ENCODE measurements at places on chromosomes 11 and 22.

DNA sequence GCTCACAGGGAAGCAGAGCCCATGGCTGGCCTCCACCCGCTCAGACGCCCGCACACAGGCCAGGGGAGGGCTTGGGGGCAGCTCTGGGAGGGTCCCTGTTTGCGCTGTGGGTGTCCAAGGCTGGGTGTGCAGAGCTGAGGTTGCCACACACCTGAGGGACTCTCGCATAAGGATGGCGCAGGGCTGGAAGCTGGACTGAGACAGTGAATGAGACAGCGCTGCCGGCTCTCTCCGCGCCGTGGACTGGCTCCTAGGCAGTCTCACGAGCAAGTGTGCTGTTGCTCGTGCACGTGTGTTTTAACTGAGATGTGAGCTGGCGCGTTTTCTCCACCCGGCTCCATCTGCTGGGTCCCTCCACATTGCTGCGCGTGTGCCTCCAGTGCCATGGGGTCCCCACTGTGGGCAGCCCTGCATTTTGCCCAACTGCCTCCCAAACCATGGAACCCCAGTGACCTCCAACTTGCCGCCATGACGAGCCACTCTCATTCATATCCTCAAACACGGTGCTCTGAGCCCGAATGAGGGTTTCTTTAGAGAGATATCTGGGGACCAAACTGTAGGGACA is 4.2 kb upstream of the BID start:
- DNase-seq = no peak

GRCh38 chr11:19646921-19647320 is 65.7 kb upstream of the NAV2 start:
- DNase-seq = peak; percentile 46

- DNase-seq = no peak
These were observed 21.5 kb downstream of the SHISAL1 start for GRCh38 chr22:44291265-44291664.

GRCh38 chr11:108632041-108632704 is 32.7 kb upstream of the DDX10 start:
- DNase-seq = peak; percentile 24

DNA sequence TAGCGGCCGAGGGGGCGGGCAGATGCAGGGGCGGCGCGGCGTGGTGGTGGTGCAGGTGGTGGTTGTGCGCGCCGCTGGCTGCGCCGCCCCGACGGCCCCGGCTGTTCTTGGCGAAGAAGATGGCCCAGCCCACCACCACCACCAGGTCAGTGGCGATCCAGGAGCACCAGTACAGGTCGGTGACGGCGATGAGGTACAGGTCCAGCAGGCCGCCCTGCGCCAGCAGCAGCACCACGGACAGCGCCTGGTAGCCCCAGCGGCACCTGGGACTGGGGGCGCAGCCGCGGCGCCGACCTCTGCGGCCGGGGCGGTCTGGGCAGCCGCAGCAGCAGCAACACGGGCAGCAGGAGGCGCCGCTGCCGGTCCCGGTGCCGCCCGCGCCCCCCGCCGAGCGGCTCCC is 879 bp downstream of the TMEM121B start:
- peak; percentile 71 for DNase-seq

- DNase-seq = no peak
These were observed 7.5 kb downstream of the TMEM151A start for GRCh38 chr11:66299186-66299585.

DNA sequence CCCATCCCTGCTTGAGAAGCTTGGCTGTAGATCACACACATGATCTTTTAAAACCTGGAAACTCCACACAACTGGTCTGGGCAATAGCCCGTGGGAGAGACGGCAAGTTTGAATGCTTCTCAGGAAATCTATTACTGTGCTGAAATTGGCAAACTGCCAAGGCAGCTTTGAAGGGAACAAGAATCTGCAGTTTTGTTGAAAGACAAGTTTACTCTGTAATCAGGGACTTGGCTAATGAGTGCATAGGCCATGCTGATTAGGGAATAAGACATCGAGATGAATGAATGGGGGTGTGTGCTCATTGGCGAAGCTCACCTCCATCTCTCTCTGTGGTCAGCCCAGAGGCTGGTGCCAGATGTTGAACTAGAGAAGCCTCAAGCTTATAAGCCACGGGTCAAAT is 218.8 kb downstream of the HIPK3 start:
- DNase-seq = peak; percentile 24

GRCh38 chr11:7480113-7480512 is 5.2 kb upstream of the OLFML1 start:
- no peak for DNase-seq

- peak; percentile 71 for DNase-seq
These were observed 648 bp downstream of the FOSL1 start for GRCh38 chr11:65899356-65900124.

Data from SK-N-SH (cell line).